ENCODE measurements at places on chromosomes 16 and 17.

DNA sequence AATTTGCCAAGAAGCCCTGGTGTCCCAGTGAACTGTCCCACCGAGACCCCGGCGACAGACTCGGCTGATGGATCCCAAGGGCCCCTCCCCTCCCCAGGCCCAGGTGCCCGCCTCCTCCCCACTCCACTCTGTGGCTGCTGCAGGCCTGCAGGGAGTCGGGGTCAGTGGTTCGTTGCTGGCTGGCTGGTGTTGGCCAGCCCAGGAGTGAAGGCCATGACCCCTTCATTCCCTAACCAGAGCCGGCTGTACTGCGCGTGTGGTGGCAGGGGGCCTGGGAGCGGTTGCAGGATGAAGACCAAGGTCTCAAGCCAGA lies 9.2 kb upstream of the TBX2 start:
- no peak for DNase-seq

DNA sequence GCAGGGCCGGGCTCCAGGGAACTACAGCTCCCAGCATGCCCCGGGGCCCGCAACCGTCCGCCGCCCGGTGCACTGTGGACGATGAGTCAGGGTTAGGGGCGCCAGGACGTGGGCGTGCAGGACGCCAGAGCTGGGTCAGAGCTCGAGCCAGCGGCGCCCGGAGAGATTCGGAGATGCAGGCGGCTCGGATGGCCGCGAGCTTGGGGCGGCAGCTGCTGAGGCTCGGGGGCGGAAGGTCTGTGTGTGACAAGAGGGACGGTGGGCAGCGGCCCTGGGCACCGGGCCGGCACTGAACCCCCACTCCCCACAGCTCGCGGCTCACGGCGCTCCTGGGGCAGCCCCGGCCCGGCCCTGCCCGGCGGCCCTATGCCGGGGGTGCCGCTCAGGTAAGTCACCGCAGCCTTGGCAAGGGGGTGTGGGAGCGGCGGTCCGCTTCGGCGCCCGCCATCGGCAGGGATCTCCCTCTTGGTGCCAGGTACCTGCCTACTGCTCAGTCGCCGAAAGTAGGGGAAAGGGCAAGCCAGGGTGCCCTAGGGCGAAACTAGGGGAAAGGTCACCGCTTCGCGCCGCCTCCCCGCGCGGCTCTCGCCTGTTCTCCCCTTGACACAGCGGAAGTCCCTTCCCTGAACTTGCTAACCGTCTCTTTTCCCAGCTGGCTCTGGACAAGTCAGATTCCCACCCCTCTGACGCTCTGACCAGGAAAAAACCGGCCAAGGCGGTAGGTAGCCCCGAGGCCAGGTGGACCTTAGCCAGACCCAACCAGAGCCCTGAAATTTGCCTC lies at the start of the genes ACADVL and DLG4:
TSS of gene ACADVL (plus strand) at position 127 of the 781 bp plus-strand sequence. CDS start at position 174, 47 bp downstream.
TSS of gene DLG4 (minus strand) at position 25 of the 781 bp plus-strand sequence.
- DNase-seq, result no peak

- no peak for DNase-seq
Measured at GRCh38 chr17:4118015-4118743, 24.7 kb downstream of the ZZEF1 start.

GRCh38 chr16:85461022-85461813 lies 151.9 kb upstream of the GSE1 start:
- DNase-seq, result no peak

- no peak for DNase-seq
Measured at GRCh38 chr16:12995721-12996372, 94.4 kb downstream of the SHISA9 start.

GRCh38 chr17:55414983-55415382 lies 6.7 kb downstream of the MMD start:
- no peak for DNase-seq

DNA sequence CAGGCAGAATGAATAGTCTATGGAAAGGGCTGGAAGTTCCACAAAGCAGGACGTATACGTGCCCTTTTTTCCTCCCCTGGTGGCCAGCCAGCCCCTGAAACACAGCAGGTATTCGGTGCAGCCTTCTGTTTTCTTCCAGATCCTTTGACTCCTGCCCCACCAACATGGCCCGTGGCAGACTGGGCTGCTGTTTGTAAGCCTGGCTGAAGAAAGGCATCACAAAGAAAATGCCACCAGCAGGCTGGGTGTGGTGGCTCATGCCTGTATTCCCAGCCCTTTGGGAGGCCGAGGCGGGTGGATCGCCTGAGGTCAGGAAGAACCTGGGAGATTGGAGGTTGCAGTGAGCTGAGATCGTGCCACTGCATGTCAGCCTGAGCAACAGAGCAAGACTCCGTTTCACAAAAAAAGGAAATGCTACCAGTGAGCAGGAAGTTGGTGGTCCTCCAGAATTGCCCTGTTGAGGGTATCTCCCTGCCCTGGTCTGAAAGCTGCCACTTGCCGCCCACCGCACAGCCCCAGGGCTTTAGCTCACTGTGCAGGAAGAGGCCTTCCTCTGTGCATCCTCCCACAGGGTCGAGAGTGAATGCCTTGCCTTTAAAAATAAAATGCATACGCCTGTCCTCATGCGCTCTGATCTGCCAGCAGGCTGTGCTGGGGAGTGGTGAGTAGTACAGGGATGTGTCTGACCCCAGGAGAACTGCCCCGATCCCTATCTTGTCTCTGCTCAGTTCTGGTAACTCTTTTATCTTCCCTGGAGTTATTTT lies 587.7 kb downstream of the MAF start:
- DNase-seq, result no peak

- no peak for DNase-seq
Measured at GRCh38 chr17:28928061-28928460, 23.3 kb downstream of the PHF12 start.

- no peak for DNase-seq
Measured at GRCh38 chr16:29729116-29729521, 16.7 kb downstream of the C16orf54 start.

DNA sequence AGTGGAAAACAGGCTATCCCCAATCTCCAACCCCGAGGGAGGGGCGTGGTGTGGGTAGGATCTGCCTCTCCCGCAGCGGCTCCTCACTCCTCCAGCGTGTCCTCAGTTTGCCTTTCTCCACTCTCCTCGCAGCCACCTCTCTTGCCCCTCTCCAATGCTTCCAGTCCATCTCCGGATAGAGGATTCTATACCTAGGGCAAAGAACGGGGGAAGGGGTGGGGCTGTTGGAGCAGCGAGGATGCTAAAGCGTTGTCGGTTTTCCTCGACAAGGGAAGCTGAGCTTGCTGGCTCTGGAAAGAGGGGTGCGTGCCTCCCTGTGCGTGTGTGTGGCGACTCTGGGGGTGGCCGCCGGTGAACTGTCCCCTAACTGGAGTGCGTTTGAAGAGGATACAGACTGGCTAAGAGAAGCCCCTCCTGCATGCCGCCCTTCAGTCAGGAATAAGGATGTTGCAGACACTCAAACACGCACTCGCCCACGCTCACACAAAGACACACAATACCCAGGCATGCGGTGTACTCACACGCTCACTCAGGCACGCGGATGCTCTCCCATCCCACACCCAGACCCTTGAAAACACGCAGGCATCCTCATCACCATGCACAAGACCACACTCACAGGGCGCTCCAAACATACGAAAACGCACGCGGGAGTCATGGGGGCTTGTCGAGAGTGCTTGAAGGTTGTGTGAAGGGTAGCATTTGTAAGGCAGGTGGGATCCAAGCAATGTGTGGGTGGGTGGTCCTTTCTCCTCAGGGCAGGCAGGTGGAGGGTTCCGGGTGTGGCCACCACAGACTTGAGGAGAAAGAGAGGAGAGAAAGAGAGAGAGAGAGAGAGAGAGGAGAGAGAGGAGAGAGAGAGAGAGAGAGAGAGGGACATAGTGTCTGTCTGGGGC lies 655 bp upstream of the GPR139 start:
- DNase-seq, result no peak

DNA sequence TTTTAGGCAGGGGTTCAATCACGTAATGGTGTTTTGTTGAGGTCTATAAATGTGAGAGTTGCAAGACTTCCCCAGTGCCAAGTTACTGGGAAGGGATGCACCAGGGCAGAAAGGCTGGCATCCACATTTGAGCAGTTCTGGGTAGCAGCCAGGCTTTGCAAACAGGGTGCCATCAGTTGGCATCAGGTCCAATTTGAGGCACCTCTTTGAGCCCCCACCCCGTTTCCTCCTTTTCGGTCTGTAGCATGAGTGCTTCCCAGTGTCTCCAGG lies 142.6 kb upstream of the CACNG5 start:
- no peak for DNase-seq

- DNase-seq, result no peak
Measured at GRCh38 chr17:58333736-58334207, 5.2 kb upstream of the TSPOAP1 start.

- no peak for DNase-seq
Measured at GRCh38 chr17:63438092-63439051, 7.7 kb downstream of the CYB561 start.

- DNase-seq, result no peak
Measured at GRCh38 chr17:7011942-7012254, 526 bp upstream of the RNASEK start.

DNA sequence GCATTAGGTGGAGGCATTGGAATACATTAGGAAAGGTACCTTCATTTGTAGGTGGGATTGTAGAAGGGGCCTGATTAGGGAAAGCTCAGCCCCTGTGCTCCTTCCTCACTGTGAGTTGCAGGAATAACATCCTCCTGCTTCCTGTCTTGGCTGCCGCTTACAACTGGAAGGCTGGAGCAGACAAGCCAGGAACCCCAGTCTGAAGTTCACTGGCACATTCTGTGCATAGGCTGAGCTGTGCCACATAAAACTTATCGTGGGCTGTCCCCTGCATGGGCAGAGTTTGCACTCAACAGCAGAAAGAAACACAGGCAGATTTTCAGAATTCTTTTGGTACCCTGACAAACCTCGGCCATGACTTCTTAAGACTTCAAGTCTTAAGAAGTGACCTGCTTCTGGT lies 200.1 kb downstream of the SALL1 start:
- no peak for DNase-seq

DNA sequence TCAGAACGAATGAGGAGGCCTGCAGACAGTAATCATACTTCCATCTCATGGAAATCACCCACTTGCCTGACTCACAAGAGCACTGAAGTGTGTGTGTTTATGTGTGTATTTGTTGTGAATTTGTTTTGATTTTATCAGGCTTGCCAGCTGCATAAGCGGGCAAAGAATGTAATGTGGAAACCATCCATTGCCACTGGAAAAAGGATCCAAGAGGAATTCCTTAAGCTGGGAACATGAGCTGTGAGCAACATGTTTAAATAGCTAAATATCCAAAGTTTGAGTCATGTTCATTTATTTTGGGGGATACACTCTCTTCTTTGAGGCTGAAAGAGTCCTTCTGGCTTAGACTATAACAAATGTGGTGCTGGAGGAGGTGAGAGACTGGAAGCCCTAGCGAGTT lies 198.4 kb upstream of the TBX2 start:
- no peak for DNase-seq

DNA sequence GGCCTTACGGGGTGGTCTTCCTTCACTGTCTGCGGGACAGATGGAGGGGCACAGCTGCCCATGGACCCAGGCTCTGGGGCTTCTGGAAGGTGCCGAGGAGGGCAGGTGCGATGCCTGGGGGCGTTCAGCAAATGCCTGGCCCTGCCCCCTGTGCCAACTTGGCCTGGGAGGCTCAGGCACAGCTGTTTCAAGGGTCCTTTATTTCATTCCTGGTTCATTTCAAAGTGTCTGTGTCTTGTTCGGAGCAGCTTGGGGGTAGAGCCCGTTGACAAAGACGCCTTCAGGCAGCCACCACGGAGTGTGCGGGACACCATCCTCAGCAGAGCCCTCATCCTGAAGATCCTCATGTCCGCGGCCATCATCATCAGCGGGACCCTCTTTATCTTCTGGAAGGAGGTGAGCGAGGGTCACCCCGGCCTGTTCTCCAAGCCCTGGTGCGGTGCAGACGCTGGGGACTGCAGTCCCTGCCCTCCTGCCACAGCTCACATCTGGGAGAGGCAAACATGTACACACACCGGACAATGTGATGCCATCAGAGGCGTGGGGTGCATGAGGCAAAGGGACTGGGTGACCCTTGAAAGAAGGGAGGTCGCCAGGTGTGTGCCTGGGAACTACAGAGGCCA lies 43.9 kb downstream of the MEAK7 start:
- DNase-seq, result no peak

DNA sequence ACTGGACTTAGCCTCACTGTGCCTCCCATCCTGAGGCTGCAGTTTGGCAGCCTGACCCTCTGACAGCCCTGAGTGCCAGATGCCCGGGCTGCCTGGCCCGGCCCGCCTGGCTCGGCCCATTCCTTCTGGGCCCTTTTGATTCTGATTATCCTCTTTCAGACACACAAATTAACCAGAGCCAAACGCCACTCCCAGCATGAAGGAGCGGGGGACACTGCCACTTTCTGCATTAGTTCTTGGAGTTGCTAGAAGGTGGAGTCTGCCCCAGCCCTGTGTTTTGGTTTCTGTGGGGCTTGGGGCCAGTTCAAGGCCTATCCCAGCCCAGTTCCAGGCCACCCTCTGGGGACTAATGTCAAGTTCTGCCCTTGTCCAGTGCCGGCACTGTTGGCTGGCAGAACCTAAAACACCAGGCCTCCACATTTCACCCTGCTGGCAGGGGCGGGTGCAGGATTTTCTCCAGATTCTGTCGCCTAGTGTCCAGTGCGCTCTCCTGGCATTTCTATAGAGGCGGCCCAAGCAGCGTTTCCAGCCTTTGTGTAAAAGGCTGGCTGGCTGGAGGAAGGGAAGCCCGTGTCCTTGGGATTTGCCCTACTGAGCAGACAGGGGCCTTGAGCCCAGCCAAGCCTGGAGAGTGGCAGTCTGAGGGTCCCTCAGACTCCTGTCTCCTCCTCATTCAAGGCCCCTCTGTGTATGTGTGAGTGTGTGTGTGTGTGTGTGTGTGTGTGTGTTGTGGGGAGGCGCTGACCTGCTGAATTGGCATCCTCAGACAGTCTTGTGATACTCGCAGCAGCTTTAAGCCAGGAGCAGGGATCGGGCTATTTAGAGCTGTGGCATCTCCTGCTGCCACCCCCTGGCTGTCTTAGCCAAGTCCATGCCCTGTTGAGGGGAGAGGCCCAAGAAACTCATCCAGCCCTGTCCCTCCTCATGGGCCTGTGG lies 21.4 kb downstream of the PLCD3 start:
- no peak for DNase-seq

DNA sequence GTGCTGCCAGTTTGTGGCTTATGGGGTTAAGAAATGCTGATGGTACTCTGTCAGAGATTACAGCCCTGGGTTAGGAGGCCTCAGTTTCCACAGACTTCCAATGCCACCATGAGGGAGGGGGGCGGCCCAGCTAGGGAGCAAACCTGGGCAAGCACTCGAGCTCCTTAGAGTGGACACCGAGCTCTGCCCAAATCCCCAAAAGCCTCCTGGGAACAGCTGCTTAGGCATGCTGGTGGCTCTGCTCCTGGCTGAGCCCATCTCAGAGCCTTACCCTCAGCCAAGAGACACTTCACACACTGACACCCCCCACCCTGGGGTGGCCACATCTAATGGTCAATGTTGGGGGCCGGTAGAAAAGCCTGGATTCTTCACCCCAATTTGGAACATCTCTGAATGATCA lies 66.1 kb downstream of the C16orf78 start:
- no peak for DNase-seq

GRCh38 chr17:49638818-49639217 lies 39.1 kb downstream of the SPOP start:
- DNase-seq, result no peak

GRCh38 chr17:1492249-1493206 lies at the start of gene MYO1C:
MYO1C (minus strand) TSS chr17:1492686; CDS start chr17:1492487, 199 bp downstream.
- DNase-seq, result no peak

- DNase-seq, result no peak
Measured at GRCh38 chr17:65966072-65966695, 225.7 kb downstream of the CEP112 start.
